ENCODE measurements at places on chromosomes 3 and 15.

DNA sequence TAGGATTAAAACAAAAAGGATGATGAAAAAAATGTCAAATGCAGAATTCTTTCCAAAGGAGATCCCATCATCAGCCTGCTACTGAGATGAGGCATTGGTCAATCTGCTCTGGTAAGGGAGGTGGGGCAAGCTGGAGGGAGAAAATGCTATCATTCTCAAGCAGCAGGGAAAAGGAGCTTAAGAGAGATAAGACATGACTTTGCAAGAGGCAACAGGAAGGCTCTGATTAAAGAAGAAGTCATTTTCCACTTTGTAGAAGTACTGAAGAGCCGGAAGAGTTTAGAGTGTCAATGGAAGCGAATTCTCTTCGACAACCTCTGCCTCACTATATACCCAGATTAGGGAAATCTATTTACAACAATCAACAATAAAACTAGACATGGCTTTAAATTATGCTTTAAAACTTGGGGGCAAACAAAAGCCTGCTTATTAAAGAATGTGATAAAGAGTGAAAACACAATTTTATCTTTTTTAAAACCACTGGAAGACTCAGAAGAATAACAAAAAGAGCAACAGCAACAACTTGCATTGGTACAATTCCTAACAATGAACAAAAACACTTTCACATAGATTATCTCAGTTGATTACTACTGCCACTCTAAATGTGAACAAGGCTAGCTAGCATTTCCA is 81.8 kb upstream of the NANOGP8 start:
- no peak for DNase-seq

DNA sequence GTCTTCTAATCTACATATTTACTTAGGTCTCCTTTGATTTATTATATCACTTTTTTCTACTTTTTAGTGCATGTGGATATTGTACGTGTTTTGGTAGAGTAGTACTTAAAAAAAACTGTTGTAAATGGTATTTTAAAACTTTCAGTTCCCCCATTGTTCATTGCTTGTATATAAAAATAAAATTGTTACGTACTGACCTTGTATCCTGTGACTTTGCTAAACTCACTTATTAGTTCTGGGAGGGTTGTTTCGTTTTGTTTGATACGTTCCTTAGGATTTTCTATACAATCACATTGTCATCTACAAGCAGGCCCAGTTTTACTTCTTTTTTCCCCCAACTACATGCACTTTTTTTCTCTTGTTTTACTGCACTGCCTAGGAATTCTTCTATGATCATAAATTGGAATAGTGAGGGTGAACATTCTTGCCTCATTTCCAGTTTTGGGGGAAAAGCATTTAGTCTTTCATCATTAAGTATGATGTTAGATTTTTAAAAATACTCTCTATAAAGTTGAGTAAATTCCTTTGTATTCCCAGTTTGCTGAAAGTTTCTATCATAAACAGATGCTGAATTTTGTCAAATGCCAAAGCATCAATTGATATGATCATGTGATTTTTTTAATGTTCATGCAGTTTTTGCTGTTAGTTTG is 33.5 kb upstream of the ACKR4 start:
- no peak for DNase-seq

- DNase-seq, result no peak
Measured at GRCh38 chr3:187264021-187264420, 27.5 kb downstream of the MASP1 start.

GRCh38 chr3:74415731-74416130 is 198.7 kb downstream of the CNTN3 start:
- no peak for DNase-seq

- DNase-seq, result no peak
Measured at GRCh38 chr15:57567891-57568290, 23.8 kb upstream of the MYZAP start.

Measured in retinal pigment epithelial cell (primary cell).